ENCODE measurements at places on chromosomes 5 and 9.

- no peak for DNase-seq
These were observed 109.9 kb downstream of the UGCG start for GRCh38 chr9:112006361-112007020.

- DNase-seq = no peak
These were observed 45.5 kb upstream of the SPATA31E1 start for GRCh38 chr9:87836951-87837705.

GRCh38 chr5:76771705-76772405 lies 47.0 kb upstream of the F2RL1 start:
- no peak for DNase-seq

DNA sequence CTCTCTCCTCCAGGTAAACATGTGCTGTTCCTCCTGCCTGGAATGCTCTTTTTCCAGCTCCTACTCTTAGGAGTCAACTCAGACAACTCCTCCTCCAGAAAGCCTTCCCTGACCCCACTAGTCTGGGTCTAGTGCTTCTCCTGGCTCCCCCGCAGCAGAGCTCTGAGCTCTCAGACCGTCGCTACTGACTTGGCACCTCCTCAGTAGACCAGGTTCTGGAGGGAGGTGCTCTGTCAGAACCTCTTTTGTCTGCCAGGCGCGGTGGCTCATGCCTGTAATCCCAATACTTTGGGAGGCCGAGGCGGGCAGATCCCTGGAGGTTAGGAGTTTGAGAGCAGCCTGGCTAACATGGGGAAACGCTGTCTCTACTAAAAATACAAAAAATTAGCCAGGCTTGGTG lies 3.4 kb downstream of the LRRC8A start:
- DNase-seq = no peak

DNA sequence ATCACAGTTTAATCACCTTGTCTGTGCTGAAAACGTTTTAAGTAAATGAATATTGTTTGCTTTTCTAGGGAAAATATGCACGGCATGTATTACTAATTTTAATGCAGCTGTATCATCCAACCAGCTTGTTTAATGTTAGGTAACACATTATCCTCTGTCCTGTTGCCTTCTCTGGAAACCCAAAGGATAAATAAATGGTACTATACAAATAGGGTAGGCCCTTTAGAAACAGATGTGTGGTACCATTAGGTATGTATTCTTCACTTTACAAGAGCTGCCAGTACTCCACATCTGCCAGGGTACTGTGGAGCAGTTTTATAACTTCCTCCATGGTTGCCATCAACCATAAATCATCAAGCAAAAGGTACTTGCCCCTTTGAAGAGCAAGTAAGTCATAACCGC lies 42.9 kb downstream of the FAF2 start:
- DNase-seq = no peak

- no peak for DNase-seq
These were observed 50.0 kb upstream of the RNU6ATAC start for GRCh38 chr9:134214386-134214765.

- no peak for DNase-seq
These were observed 87.3 kb downstream of the SEC61B start for GRCh38 chr9:99309141-99309939.

DNA sequence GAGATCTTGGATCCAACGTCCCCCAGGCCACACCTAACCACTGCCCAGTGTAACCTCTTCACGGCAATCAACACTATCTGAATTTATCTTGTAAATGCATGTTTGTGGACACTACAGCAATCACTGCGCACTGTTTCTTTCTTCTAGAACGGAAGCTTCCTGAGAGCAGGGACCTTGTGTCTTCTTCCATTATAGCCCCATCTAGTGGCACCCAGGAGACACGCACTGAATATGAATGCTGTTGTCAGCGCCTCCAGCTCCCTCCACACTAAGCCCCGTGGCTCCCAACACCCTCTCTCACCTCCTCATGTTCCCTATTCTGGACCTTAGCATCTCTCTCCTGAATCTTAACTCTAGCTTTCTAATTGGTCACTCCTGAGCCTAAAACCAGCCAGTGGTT lies 72.7 kb downstream of the SMIM23 start:
- no peak for DNase-seq

DNA sequence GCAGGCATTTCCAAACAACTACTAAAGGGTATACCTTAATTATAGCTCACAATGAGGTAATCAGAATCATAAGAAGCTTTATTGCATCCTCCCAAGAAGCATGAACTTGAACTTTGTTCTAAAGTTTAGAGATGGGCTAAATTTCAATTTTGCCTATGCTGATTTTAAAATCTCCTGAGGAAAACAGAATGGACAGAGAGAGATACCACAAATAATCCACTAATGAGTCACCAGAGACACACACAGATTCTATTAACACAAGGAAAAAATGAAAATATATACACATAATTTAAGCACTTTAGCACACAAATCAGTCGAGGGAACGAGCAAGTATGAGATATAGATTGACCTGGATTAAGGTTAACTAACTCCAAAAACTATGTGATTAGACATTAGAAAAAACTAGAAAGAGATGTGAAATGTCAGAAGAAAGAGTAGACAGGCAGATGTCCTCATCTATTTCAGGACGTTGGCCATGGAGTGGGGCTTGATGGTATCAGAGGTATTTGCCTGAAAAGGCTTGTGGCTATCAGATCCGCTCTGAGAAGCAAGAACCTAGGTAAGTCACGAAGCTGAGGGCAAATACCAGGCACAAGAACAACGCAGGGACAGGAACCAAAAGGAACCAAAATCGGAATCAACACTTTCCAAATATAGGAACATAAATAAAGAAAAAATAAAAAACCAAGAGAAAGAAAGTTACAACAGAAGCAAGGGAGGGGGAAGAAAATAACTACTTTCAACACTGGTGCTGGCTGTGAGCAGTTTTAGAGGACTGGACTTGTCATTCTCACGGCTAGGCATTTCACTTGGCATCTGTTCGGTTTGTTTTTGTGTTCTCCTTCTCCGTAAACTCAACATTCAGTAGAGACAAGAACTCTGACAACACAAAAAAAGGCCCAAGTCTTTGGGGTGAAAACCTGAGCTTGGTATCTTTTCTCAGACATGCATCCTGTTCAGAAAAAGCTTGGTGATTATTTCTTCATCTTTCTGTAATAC lies 294.6 kb upstream of the PUM3 start:
- DNase-seq = no peak
